ENCODE measurements at places on chromosomes 5 and 9.

DNA sequence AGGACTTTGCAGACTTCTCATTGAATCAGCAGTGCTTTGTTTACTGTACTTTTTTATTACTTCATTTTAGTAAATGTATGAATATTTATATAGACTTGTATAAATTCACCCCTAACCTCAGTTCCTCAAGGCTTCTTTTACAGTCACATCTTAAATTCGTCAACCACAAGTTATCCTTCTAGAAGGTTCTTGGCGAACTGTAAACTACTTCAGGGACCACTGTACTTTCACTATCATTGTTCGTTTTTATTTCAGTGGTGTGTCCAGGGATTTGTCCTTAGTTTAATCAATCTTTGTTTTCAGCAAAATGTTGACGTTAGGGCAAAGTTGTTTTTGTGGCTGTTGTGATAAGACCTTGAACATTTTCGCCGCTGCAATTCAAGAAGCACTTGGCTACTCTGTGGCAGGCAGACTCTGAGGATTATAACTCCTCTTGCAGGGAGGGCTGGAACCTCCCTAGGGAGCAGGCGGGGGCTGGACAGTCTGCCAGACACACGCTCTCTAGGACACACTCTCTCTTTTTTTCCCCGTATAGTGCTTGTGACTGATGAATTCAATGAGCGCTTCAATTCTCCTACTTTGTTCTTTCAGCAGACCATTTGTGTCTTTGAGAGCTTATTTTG, 252.8 kb downstream of the FBXL7 start:
- DNase-seq, result no peak

DNA sequence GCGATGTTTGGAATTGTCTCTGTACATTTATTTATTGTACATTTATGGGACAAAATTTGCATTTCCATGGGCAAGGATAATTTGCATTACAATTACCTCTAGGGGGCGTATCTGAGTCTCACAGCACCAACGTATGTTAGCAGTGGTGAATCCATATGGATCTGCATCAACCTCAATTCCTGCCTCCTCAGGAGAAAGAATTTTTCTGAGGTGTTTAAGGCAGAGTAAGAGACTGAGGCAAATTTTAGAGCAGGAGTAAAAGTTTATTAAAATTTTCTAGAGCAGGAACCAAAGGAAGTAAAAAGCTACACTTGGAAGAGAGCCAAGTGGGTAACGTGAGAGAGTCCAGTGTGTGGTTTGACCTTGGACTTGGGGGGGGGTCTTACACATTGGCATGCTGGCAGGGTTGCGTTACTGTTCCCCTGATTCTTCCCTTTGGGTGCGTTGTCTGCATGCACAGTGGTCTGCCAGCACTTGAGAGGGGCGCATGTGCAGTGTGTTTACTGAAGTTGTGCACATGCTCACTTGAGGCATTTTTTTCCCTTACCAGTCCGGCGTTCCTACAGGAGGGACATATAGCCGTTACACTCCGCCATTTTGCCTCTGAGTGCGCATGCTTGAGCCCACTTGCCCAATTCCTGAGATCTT, 21.0 kb upstream of the RAB14 start:
- DNase-seq, result peak; percentile 60

DNA sequence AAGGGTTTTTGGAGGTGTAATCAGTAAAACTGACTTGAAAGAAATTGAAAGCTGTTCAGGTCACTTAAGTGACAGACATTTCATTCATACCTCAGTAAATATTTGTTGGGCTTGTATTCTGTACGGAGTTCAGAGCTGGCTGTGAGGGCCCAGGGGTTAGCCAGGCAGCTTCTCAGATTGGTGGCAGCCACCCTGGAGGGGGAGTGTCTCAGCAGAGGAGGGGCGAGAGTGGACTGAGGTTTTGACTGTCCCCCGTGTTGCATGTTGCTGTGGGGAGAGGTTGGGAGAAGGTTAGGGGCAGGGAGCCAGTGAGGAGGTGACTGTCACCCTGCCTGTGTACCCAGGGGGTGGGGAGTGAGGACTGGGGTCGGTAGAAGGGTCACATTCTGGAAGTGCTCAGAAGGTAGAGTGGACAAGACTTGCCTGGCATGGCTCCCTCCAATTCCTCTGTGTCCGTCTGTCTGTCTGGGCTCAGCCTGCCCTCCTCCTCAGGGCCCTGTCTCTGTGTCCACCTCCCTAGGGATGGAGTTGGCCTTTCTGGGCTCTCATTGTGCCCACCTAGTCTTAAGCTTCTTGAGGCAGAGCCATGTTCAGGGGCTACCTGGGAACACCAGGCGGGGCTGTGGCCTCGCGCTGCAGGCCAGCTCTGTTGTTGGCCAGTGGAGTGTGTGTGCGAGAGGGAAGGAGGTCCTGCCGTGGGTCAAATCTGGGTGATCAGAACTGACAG, 4.4 kb downstream of the PHF2 start:
- no peak for DNase-seq

DNA sequence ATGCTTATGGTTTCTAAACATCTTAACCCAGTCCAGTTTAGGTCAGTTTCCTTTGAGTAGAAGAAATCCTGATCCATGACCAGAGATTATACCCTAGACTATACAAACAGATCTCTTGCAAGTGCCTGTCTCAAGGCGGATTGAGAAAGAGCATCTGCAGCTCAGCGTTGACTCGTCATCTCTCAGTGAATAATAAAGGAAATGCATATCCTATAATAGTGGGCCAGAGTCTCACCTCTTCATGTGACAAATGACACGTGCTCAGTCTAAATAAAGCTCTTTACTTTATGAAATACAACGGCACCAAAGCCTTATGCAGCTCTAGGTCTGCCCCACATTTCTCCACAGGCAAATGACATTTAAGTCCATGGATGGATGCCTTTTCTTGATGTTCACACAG, 179.4 kb upstream of the NR3C1 start:
- no peak for DNase-seq

DNA sequence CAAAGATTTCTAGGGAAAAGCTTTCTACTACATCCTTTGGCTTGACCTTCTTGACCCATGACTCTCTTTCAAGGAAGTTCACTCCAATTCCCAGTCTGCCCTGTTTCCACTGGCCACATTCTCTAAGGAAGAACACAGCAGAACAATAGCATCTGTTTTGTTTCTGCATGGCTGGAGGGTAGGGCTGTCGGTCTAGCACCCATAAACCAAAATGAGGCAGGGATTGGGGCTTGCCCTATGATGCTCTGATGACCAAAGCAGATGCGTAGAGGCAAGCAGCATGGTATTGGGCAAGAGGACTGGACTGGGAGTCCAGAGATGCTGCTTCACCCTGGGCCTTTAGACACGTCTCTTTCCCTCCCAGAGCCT, 24.1 kb downstream of the GOLGA2 start:
- no peak for DNase-seq

DNA sequence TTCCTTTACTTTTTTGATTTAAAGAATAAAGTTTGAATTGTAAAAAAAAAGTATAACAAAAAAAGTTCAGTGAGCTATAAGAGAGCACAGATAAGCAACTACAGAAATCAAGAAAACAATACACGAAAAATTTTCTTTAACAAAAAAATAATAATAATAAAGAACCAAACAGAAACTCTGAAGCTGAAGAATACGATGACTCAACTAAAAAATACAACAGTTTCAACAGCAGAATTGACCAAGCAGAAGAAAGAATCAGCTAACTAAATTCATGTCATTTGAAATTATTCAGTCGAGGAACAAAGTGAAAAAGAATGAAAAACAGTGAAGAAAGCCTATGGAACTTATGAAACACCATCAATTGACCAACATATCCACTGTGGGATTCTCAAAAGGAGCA, 177.7 kb downstream of the NDUFS4 start:
- no peak for DNase-seq

GRCh38 chr9:20552874-20553557, 69.3 kb downstream of the MLLT3 start:
- DNase-seq, result no peak

GRCh38 chr5:14226554-14226953, 83.4 kb downstream of the TRIO start:
- peak; percentile 19 for DNase-seq

GRCh38 chr5:83025690-83026478, 51.3 kb downstream of the TMEM167A start:
- DNase-seq, result no peak

GRCh38 chr9:80707120-80707519, 982.2 kb downstream of the TLE1 start:
- no peak for DNase-seq

DNA sequence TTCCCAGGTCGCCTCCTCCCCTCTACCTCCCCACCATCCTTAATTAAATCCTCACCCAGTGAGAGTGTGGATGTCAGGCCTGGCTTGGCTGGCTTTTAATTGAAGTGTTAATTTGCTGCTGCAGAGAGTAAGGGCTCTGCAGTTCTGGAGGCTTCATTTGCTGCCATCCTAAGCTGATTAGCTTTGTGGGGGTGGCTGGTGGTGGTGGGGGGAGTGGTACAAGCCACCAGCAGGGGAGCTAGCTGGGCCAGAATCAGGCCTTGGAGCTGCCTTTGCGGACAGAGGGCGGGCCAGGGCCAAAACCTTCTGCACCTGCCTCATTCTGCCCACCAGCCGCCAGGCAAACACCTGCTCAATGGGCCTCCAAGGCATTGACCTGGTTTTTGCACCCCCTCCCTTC, 26.8 kb upstream of the TIFAB start:
- DNase-seq, result no peak

DNA sequence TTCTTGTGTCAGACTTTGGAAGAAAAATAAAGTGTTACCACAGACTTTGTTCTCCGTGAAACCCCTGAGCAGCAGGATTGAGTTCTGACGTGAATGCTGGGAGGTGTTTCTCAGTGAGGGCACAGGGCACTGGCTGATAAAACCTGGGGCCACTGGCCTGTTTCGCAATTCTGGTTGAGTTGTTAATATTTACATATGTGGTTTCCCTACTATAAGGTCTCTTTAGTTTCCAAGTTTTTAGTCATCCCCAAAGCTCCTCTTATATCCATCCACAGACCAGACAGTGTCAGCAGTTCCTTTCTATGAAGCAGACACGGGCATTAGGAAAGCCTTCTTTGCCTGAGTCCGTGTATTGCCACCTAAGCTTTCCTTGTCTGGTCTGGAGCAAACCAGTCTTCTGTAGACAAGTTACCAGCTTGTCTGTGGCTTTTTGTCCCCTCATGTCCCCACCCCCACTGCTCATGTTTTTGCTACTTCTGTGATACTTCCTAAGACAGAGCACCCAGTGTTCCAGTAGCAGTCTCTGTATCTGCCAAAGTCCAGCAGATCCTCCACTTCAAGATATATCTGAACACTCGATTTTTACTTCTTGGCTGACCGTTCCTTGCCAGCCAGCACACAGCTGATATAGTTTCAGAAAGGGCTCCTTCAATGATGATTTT, 42.0 kb downstream of the ACO1 start:
- DNase-seq, result no peak

DNA sequence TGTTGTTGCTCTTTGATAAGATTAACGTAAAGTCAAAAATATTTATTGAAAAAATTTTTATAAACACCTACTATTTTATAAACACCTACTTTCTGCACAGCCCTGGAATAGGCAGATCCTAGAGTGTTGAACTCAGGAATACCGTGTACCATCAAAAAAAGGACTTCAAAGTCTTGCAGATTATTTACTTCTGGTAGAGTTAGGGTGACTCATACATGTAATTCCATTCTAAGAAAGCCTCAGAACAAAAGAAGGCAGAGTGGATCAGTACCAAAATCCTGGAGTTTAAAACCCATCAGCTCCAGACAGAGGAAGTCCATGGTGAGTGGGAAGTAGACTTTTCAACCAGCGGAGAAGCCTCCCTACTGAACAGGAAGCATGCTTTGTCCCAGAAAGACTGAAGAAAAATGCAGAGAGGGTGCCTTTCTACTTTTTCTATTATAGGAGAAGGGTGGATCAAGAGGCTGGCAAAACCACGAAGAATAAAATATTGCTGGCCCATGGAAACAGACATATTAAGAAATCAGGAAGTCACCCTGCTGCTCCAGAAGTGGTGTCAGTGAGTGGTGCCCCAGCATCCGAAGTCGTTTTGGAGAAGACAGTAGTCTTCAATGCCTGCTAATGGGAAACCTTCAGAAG, 45.1 kb upstream of the DAB2 start:
- no peak for DNase-seq

GRCh38 chr5:76610196-76610595, 13.0 kb downstream of the F2RL2 start:
- no peak for DNase-seq

GRCh38 chr9:124409410-124409809, 5.8 kb downstream of the PSMB7 start:
- DNase-seq, result no peak

DNA sequence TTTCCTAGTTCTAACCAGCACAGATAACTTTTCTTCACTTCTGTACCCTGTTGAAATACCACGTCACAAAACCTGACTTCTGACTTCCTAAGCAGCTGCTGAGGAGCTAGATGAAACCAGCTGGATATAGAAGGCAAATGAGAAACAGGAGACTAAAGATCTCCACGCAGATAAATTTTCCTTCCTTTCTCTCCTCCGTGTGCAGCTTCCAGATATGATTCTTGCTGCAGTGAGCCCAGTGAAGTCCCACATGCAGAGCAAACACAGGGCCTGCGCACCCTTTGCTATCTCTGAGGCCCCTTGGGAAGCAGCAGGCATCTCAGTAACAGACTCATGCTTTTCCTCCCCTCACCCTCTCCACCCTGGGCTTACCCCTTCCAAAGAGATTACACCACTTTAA, 1638.3 kb downstream of the MAT2B start:
- DNase-seq, result no peak

DNA sequence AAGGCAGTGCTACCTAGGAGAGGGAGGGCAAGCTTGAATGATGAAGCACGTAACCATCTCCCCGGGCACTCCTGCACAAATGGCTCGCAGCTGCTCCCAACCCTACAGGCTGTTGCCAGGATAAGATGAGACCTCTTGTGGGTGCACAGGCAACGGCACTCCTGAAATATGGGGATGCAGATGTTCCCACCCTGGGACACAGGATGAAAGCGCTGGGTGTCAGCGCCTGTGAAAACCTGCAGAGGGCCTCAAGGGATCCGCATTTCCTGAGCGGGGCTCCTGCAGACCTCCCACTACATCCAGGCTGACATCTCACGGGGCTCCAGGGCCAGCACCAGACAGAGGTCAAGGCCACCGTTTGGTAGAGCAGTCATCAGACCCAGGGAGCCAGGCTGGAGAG, 60.7 kb downstream of the SMIM23 start:
- no peak for DNase-seq

GRCh38 chr5:130966990-130967525, 198.0 kb downstream of the HINT1 start:
- DNase-seq, result peak; percentile 2

DNA sequence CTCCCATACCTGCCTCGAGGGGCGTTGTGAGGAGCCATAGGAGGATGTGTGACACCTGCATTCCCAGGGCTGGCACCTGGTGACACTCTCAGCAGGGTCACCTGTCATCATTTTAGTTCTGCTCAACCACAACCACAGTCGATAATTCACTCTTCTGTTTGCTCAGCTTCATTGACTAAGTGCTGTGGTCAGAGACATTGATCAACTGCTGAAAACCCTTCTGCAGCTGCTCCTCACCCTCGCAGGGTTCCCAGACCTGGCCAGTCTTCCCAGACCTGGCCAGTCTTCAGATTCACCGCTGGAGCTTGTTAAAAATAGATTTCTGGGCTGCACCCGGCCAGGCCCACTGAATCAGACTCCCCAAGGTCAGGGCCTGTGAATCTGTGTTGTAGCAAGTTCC, 92.8 kb downstream of the MVB12B start:
- peak; percentile 86 for DNase-seq
